Peyer's patch (tissue), 4 donors: ENCODE measurements at places on chromosomes 5 and 9.

DNA sequence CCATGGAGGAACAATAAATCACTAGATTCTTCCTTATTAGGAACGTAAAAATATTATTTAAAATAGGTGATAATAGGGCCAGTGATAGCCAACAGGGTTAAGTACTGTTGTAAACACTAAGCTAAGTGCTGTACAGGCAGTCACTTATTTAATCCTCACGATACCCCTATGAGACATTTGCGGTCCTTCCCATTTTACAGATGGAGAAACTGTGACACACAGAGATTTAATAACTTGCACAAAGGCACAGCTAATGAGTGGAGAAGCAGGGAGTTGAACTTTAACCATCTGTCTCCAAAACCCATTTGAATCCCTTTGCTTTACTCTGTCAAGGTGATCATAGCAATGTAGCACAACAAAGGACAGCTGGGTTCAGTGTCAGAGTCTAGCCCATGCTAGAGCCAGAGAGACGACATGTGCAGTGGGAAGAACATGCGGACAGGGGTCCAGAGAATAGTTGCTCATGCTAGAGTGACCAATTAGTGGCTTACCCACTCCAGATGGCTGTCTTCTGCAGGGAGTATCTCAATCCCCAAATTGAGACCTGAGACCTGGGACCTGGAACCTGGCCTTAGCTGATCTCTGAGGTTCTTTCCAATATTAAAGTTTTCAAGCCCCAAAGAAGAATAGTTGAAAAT is 28.9 kb downstream of the STXBP1 start:
- DNase-seq = no peak

GRCh38 chr5:1663186-1663585 is 136.5 kb downstream of the MRPL36 start:
- no peak for DNase-seq

DNA sequence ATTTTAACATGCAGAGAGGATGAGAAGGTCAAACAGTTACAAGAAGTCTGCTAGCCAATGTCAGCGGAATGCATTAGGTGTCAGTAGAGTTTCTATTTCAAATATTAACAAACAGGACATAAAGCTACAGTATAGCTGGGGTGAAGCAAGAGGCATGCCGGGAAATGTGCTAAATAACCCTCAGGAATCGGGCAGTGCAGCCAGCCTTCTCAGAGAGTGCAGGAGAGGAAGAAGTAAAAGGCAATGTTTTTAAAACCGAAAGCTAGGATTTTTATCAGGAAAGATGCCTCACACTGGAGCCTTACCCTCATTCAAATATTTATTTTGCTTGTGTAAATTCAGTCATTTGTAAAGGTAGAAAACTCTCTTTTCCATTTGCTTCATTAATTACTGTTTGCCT is 59.1 kb upstream of the SH3GL2 start:
- no peak for DNase-seq

DNA sequence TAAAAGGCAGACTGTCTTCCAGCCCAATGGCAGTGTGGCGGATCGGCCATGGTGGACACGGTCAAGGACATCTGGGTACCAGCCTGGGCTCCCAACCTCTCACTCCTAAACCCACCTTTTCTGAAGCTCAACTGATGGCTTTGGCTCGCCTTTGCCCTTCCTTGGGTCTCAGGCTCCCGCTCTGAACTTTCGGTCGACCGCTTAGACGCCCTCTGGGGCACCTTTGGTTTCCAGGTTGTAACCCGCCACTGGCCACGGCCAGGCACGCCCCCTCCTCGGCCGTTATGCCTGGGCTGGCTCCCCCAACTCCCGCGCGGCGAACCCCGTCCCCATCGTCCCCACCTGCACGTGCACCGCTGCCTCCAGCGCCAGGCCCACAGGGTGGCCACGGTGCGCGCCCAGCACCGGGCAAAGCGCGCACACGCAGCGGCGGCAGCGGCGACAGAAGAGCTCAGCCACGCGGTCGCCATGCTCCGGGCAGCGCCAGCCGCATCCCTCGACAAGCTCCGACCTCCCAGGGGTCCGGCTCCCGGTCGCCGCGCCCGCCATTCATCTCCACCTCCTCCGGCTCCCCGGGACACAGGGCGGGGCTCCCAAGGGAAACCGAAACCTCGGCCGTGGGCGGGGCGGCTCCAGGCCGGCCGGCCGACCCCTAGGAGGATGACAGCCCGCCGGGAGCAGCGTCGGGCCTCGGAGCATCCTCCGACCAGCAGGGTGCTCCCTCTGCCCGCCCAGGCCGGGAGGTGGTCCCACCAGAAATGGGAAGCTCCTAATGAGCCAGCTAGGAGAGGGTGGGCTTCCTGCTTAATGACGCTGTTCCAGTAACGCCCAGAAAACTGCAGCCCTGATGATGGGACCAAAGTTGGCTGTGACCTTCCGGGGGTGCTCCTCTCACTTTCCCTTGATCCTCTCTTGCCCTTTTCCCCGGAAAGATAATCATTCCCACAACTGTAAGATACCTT is at the start of gene TRIM14:
Gene TRIM14, minus strand, starts transcription at position 583 of the 962 bp plus-strand sequence. Its CDS starts 34 bp downstream, at position 549.
- DNase-seq = peak; percentile 89
